A549 treated with ZK216348 at 1 μM for 4 hours (cell line): ENCODE measurements at places on chromosomes 4 and X. TPM values are rescaled to one million over a fixed set of nuclear protein-coding genes. Genes with fewer than 3 reads are reported as not detected.

TLR3 gene
- 0.15 to 0.72 TPM (median 0.39 TPM) in 5 replicates for total RNA-seq

ADAM29 gene
- not detected in 5 replicates for total RNA-seq

GBA3 gene
- total RNA-seq, result not detected in 5 replicates

LIMCH1 gene
- total RNA-seq, result 34.0 to 50.5 TPM (median 47.3 TPM) in 5 replicates

NRK gene
- not detected in 5 replicates for total RNA-seq

SORBS2 gene
- total RNA-seq, result 0.27 to 0.97 TPM (median 0.69 TPM) in 4 of 5 replicates, not detected in the other

DNAJB14 gene
- total RNA-seq, result 13.9 to 25.5 TPM (median 15.8 TPM) in 5 replicates

PAGE2B gene
- total RNA-seq, result not detected in 5 replicates

AVPR2 gene
- not detected in 5 replicates for total RNA-seq

RAB33A gene
- 0.19 to 0.66 TPM (median 0.23 TPM) in 4 of 5 replicates, not detected in the other for total RNA-seq

NLRP2B gene
- not detected in 5 replicates for total RNA-seq

CDS1 gene
- total RNA-seq, result 0.41 to 0.92 TPM (median 0.61 TPM) in 5 replicates

MTNR1A gene
- total RNA-seq, result 0.21 to 0.91 TPM (median 0.43 TPM) in 5 replicates

SLITRK2 gene
- not detected in 5 replicates for total RNA-seq

DGAT2L6 gene
- not detected in 5 replicates for total RNA-seq

RBM47 gene
- 16.5 to 24.0 TPM (median 20.7 TPM) in 5 replicates for total RNA-seq

LAS1L gene
- 60.3 to 74.0 TPM (median 70.2 TPM) in 5 replicates for total RNA-seq
